Upper lobe of right lung (tissue), 1 donor: ENCODE measurements at places on chromosomes 2 and 18. TPM values are rescaled to one million over a fixed set of nuclear protein-coding genes. Genes with fewer than 3 reads are reported as not detected.
A peak's percentile ranks its signal among the peaks of the same experiment; 100 is the strongest.

ARL6IP6 gene
- 15.7 TPM for total RNA-seq

DNA sequence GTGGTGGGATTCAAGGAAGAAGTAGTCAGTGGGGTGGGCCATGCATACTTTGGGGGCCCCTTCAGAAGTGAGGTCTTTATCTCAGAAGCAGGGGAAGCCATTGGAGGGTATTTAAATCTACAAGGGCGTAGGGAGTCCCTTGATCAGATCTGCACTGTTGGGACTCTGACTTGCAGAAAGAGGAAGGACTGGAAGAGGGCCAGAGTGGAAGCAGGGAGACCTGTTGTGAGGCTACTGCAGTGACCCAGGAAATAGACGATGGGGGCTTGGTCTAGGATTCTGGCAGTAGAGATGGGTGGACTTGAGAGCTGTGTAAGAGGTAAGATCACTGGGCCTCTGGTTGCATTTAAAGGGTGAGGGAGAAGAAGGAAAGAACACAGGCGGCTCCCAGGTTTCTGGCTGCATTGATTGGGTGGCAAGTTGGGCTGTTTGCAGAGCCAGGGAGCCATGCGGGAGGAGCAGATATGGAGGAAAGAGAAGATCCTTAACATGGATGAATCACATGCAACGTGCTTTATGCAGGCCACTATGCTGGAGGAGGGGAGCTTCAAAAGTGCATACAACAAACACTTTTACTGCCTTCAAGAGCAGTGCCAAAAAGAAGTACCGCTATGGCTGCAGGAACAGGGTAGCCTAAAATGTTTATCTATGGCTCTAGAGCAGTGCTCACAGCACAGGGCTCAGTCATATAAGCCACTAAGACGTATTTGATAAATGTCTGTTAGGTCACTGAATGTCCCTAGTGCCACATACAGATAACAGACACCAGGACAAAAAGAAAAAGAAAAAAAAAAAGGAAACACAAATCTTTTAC lies 2.3 kb downstream of the SFXN5 start:
- H3K4me3 ChIP-seq = peak overlapping the region; percentile 98
- no peak overlapping the region for H3K27ac ChIP-seq
- H3K4me1 ChIP-seq = peaks cover 22% of the 10 kb centered on the region
- DNase-seq = no peak

DNA sequence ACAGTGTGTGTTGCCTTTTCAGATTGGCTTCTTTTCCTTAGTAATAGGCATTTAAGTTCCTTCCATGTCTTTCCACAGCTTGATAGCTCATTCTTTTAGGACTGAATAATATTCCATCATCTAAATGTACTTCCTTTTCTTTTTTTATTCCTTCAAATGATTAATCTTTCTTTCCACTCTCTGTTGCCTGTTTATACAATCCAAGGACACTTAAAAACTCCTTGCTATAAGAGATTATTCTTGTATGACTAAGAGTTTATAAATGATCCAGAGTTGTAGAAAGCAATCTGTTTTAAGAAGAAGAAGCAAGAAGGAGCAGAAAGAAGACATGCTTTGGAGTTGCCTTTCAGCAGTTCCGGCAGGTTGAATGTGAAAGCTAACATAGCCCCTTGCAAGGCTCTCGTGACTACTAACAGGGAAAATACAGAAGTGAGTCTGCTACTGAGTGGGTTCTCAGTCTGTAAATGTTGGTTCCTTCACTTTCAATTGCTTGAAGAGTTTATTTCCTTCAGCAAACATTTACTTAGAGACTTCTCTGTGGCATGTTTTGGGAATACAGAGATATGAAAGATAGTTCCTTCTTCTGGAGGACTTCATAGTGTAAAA lies 123.0 kb downstream of the PMAIP1 start:
- H3K27ac ChIP-seq = no peak overlapping the region
- no peaks in the 10 kb centered on the region for H3K4me1 ChIP-seq
- H3K36me3 ChIP-seq = no peaks in the 10 kb centered on the region
- no peaks in the 10 kb centered on the region for H3K27me3 ChIP-seq

BMP10 gene
- total RNA-seq = 1.4 TPM

- peaks cover 9% of the 10 kb centered on the region for H3K36me3 ChIP-seq
- no peaks in the 10 kb centered on the region for H3K27me3 ChIP-seq
- no peak overlapping the region for H3K4me3 ChIP-seq
- no peak overlapping the region for H3K27ac ChIP-seq
Measured at GRCh38 chr2:105853354-105854088, 108.8 kb downstream of the NCK2 start.

DNA sequence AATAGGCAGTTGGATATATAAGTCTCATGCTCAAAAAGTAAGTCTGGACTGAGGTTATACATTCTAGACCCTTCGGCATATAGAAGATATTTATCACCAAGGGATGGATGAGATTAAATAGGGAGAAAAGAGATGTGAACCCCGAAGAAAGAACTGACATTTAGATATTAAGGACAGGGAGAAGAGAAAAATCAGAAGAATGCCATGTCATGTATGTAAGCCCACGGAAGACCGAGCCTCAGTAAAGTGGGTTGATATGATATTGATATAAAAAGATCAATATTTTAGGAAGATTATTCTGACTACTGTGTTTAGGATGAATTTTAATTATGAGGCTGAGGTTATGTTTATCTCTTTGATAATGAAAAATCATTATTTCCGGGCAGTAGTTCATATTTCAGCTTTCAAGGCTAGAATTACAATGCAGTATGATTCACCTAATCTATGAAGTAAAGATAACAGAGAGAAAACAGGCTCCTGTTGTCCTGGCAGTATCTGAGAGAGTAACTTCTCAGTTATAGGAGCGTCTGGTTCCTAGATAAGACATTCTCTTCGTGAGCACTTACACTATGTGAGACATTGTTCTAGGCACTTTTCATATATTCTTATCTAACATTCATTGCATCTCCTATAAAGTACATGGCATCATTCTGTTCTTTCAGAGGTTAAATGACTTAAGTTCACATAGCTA lies 83.0 kb downstream of the UBR3 start:
- H3K4me3 ChIP-seq = no peak overlapping the region
- H3K27me3 ChIP-seq = no peaks in the 10 kb centered on the region
- H3K4me1 ChIP-seq = no peaks in the 10 kb centered on the region
- H3K27ac ChIP-seq = no peak overlapping the region

DNA sequence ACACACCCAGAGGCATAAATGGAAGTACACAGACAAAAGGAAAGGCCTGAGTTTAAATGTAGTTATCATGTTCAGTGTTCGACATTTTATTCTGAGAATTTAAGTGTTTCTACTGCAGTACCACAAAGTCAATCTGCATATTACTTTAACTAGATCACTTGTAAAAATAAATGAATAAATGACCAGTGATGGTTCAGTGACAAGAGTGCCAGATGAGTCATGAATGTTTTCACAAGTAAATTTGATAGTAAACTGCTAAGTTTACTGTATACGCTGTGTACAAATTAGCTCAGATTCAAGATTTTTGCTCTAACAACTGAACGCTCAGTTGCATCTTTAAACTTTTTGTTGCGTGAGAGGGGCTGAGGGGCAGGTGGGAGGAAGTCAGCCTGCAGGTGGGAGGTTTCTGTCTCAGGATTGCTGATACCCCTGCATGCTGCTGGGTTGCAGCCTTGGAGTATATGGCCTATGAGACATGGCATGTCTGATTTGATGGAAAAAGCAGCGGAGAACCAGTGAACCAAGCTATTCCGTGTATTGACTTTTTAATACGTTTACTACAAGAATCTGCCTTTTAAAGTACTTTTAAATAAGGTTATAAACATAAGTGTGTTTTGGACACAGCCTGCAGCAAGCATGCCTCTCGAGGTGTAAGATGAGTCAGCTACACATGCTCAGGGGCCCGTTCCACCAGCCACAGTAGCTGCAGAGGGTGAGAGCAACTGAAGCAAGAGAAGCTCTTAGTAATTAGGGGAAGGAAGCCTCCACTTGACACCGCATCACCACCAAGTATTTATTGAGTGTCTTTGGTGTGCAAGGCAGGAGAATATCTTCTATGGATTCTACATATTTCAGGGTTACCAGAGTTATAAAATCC lies 245.1 kb downstream of the NEDD4L start:
- H3K27ac ChIP-seq = no peak overlapping the region
- H3K27me3 ChIP-seq = no peaks in the 10 kb centered on the region
- no peak for DNase-seq
- H3K4me3 ChIP-seq = no peak overlapping the region
- H3K36me3 ChIP-seq = no peaks in the 10 kb centered on the region

- no peak overlapping the region for H3K4me3 ChIP-seq
- peak overlapping the region; percentile 59 for H3K27ac ChIP-seq
- H3K27me3 ChIP-seq = no peaks in the 10 kb centered on the region
- DNase-seq = no peak
- no peaks in the 10 kb centered on the region for H3K36me3 ChIP-seq
Measured at GRCh38 chr18:35051641-35052377, 10.6 kb downstream of the MAPRE2 start.

DNA sequence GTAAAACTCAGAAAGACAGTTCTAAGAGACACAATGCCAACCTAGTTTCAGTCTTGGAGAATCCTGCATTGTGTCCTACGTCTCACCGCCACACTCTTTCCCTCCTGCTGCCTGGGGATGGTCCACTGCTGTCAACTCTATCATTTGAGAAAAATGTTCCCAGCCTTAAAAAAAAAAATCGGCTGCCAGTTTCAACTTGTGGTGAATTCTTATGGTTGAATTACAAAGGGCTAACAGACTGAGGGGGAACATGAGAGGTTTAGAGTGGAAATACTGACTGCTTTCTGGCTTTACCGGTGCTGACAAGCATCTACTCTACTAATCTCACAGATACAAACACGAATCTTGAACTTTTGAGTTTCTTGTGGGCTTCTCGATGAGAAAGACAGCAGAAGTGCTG lies 74.0 kb downstream of the NAB1 start:
- H3K27me3 ChIP-seq = no peaks in the 10 kb centered on the region
- H3K36me3 ChIP-seq = no peaks in the 10 kb centered on the region
- H3K27ac ChIP-seq = no peak overlapping the region
- no peak overlapping the region for H3K4me3 ChIP-seq
- no peak for DNase-seq

DNA sequence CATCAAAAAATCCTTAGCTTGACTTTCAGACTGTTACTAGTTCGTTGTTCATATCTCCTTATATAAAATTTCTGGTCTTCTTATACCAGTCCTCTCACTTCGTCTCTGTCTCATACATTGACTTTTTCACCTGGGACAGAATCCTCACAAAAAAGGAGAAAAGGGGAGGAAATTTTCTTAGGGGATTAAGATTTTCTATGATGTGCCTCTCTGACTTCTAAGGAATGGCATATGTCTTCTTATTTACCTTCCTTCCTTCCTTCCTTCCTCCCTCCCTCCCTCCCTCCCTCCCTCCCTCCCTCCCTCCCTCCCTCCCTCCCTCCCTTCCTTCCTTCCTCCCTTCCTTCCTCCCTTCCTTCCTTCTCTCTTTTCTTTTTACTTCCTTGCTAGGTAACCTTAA lies 27.9 kb downstream of the KCNE4 start:
- no peak overlapping the region for H3K4me3 ChIP-seq
- H3K27me3 ChIP-seq = no peaks in the 10 kb centered on the region
- no peaks in the 10 kb centered on the region for H3K36me3 ChIP-seq
- H3K27ac ChIP-seq = no peak overlapping the region
- DNase-seq = no peak
- no peaks in the 10 kb centered on the region for H3K4me1 ChIP-seq

GRCh38 chr2:70062270-70062669 lies 25.0 kb upstream of the PCBP1 start:
- H3K27ac ChIP-seq = no peak overlapping the region
- no peak for DNase-seq
- no peaks in the 10 kb centered on the region for H3K4me1 ChIP-seq

GRCh38 chr18:9337873-9338272 lies 3.3 kb downstream of the TWSG1 start:
- peaks cover 6% of the 10 kb centered on the region for H3K4me1 ChIP-seq
- peaks cover 6% of the 10 kb centered on the region for H3K36me3 ChIP-seq
- H3K4me3 ChIP-seq = no peak overlapping the region
- H3K27me3 ChIP-seq = no peaks in the 10 kb centered on the region

GRCh38 chr2:189913821-189914220 lies 129.6 kb downstream of the PMS1 start:
- H3K27me3 ChIP-seq = no peaks in the 10 kb centered on the region
- no peak overlapping the region for H3K27ac ChIP-seq
- no peak overlapping the region for H3K4me3 ChIP-seq
- H3K4me1 ChIP-seq = no peaks in the 10 kb centered on the region

GRCh38 chr2:126828491-126828890 lies 70.2 kb upstream of the TEX51 start:
- H3K36me3 ChIP-seq = no peaks in the 10 kb centered on the region
- no peaks in the 10 kb centered on the region for H3K27me3 ChIP-seq
- H3K4me1 ChIP-seq = no peaks in the 10 kb centered on the region
- no peak overlapping the region for H3K27ac ChIP-seq

DNA sequence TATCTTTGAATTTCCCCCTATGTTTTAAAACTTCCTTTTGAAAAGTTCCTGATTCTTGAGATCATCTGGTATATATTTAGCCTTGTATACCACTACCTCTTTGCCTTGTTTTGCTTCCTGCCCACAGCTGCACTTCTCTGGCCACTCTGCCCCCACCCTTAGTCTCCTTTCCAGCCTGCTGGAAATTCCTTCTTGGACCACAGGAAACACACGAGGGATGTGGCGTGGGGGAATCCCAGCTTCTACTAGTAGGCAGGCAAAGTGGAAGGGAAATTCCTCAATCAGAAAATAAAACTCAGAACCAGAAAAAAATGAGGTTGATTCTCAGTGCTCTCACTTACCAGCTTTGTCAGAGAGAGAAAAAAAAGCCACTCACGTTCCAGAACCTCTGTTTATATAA lies 13.4 kb downstream of the IL18RAP start:
- H3K4me3 ChIP-seq = no peak overlapping the region
- no peak for DNase-seq
- H3K27me3 ChIP-seq = no peaks in the 10 kb centered on the region

GRCh38 chr2:222214885-222215284 lies 83.9 kb downstream of the PAX3 start:
- no peaks in the 10 kb centered on the region for H3K4me1 ChIP-seq
- no peaks in the 10 kb centered on the region for H3K27me3 ChIP-seq
- no peak overlapping the region for H3K27ac ChIP-seq
- no peak for DNase-seq
- H3K36me3 ChIP-seq = no peaks in the 10 kb centered on the region
- no peak overlapping the region for H3K4me3 ChIP-seq

- no peak for DNase-seq
- H3K27ac ChIP-seq = peak overlapping the region; percentile 63
- H3K36me3 ChIP-seq = no peaks in the 10 kb centered on the region
- no peaks in the 10 kb centered on the region for H3K27me3 ChIP-seq
- H3K4me1 ChIP-seq = peaks cover 26% of the 10 kb centered on the region
Measured at GRCh38 chr2:85875350-85876050, 13.3 kb downstream of the ST3GAL5 start.

DNA sequence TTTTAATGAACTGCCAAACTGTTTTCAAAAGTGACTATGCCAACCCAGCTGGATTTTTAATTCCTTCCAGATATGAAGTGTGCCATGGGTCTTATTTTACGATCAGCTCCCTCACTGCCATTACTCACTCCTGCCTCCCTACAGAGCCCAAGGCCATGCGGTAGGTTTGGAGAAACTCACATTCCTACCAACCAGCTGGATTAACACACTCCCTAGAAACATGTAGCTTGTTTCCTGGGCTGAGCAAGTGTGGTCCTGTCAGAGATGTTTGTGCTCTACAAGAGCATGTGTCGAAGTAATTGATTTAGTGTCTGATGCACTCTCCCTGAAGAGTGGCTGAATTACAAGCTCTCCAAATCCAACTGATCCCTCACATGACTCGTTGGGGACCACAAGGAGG lies 82.5 kb downstream of the SPP2 start:
- H3K27ac ChIP-seq = no peak overlapping the region
- no peak for DNase-seq
- no peak overlapping the region for H3K4me3 ChIP-seq
- peaks cover 7% of the 10 kb centered on the region for H3K4me1 ChIP-seq

- H3K27me3 ChIP-seq = no peaks in the 10 kb centered on the region
- H3K36me3 ChIP-seq = peaks cover 5% of the 10 kb centered on the region
- no peak for DNase-seq
- H3K27ac ChIP-seq = no peak overlapping the region
- peaks cover 22% of the 10 kb centered on the region for H3K4me1 ChIP-seq
Measured at GRCh38 chr2:9327873-9328352, 95.4 kb downstream of the ITGB1BP1 start.

SIX3 gene
- total RNA-seq = not detected

GKN1 gene
- not detected for total RNA-seq
